ENCODE measurements at places on chromosomes 5 and 9. TPM values are rescaled to one million over a fixed set of nuclear protein-coding genes. Genes with fewer than 3 reads are reported as not detected.

IFNA21 gene
- polyA plus RNA-seq: not detected

DNA sequence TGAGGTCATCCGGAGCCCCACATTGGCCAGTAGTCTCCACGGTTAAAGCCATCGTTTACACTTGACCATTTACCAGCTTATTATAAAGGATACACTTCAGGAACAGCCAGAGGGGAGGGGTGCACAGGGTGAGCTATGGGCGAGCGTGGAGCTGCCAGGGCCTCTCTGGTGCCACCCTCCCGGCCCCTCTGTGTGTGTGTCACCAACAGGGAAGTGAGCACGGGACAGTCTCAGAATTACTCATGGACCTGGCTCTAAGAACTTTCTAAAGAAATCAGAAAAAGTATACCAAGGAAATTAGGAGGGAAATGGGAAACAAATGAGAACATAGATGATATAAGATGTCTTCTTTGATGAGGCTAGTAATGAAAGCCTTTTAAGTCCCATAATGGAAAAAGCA, 13.5 kb downstream of the WDR5 start:
- no peak for DNase-seq

DNA sequence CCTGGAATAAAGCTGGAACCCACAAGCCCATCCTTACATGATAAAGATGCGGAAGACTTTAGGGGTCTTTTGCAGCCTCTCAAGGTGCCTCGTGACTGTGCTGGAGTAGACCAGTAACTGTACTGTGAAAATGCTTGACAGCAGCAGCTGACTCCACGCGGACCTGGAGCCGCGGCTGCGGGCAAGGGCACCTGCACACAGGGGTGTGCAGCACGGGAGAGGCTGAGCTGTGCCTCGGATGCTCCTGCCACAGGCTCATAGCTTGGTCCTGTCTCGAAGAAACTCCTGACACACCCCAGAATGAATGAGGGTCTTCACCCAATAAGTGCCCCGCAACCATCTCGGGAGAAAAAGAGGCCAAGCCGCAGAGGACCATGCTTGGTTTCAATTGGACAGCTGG, 40.3 kb upstream of the CEP72 start:
- no peak for DNase-seq

DNA sequence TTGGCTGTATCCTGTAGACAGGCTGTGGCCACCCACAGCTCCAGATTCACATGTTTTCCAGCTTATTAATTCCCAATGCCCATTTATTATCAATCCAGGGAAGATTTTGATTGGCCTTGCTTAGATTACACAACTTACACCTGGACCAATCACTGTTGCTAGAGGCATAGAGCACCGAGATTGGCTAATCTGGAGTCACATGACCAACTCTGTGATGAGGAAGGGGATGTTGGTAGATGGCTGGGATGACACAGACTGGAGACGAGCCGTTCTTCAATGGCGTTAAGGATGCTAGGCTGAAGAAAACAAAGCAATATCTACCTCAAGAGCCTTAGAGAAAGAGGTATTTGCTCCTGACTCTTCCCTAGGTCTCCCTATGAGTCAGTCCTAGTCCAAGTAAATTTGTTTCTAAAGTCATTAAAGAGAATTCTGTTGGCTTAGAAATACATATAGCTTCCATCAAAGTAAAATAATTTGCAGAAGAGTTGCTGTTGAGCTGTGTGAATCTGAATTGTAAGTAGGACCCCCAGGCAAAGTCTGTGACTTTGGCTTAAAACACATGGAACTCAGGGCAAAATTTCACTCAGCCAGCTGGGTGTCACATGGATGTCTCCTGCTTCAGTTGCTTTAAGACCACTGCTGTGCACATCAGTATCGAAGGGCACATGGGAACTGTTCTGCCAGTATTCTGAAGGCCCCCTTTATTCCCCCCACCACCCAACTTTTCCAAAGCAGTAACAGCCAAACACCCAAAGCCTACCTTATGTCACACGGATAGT, 326.4 kb upstream of the KLF4 start:
- DNase-seq: no peak

SPATA31E1 gene
- polyA plus RNA-seq: not detected

- no peak for DNase-seq
These were observed 203.4 kb downstream of the MCTP1 start for GRCh38 chr5:95081500-95081960.

- no peak for DNase-seq
These were observed 591.6 kb upstream of the SGCD start for GRCh38 chr5:155735388-155735787.

GKAP1 gene
- polyA plus RNA-seq: 17.1 TPM

GRCh38 chr9:92289708-92290390, 3.6 kb downstream of the IARS1 start:
- no peak for DNase-seq

- no peak for DNase-seq
These were observed 29.4 kb downstream of the SYK start for GRCh38 chr9:90830977-90831376.

GRCh38 chr5:150904479-150905311, at the start of gene ZNF300:
ZNF300 (minus strand) TSS chr5:150904980; CDS start chr5:150903155, 1,825 bp downstream.
- peak; percentile 89 for DNase-seq

PAIP2 gene
- polyA plus RNA-seq: 196 TPM

- DNase-seq: no peak
These were observed 124.4 kb downstream of the PLK2 start for GRCh38 chr5:58335518-58335917.

- no peak for DNase-seq
These were observed 64.9 kb downstream of the SERINC5 start for GRCh38 chr5:80190960-80191359.

DNA sequence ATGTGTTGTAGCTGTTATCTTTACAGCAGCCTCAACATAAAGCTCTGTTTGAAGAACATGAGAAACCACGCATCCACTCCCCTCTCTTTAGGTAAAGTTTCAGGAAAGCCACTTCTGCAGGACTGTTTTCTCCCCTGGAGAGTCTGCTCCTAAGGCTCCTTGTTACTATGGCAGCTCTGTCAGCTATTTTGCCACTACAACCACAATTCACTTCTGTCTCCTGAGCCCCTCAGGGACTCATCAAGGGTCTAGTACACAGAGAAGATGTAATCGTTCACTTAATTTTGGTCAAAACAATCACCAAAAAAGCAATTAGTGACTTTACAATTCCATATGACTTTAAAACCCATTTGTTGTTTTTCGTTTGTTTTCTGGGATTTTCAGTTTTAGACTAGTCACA, 157.7 kb downstream of the FBN2 start:
- DNase-seq: no peak

GRCh38 chr5:67774267-67774552, 441.3 kb upstream of the PIK3R1 start:
- no peak for DNase-seq

- DNase-seq: no peak
These were observed 85.8 kb downstream of the MRPS27 start for GRCh38 chr5:72234265-72234700.

- no peak for DNase-seq
These were observed 68.0 kb downstream of the HINT1 start for GRCh38 chr5:131096774-131097710.

DNA sequence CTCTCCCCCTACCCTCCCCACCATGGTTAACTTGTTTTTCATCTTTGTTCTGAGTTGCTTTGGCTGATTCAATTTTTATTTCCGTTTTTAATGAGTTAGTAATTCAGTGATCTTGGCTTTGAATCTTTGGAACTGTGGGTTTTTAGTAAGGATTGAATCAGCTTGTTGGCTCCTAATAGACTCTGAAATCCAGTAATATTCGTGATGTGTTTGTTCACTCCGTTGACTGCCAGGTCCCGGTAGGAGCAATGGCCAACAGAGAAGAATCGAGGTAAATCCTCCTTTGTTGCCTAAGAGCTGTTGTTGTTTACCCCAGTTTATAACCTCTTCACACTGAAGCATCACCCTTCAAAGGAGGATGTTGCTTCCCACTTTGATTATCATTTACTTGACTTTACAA, 92.7 kb downstream of the PCSK1 start:
- DNase-seq: no peak

HAVCR2 gene
- 6.6 TPM for polyA plus RNA-seq

PCDH12 gene
- 15.6 TPM for polyA plus RNA-seq

DNA sequence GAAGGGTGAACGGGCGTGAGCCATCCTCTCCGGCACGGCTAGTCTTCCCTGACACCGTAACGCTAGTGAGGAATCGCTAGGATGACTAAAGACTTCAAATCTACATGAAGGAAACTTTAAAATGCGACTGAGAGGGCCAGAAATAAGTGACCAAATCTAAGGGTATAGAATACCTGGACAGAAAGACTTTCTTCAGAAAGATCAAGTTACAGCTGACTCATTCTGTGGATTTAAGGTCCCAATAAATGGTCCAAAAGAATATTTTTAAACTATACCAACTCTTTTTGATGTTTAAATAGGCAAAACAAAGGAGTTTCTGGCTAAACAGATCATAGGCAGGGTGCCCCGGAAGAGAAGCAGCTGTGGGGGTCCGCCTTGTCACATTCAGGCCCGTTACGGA, 38.9 kb upstream of the CEP72 start:
- no peak for DNase-seq

- no peak for DNase-seq
These were observed 6.6 kb upstream of the XPA start for GRCh38 chr9:97703437-97704344.

DNA sequence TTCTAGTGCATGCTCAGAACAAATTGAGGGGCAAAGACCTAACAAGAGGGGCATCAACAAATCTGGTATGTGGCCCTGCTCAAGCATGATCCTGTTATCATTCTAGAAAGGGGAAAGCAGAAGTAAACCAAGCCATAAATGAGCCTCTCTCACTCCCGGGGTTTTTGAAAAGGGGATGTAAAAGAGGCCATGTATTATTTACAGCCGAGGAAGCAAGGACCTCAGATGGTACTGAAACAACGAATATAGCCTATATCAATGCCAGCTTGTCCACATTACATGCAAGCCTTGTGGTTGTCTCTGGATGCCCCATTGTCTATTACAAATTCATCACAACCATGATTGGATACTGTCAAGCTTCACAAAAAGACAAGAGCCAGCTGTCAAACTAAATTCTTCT, 211.3 kb downstream of the DCP2 start:
- no peak for DNase-seq

MARCOL gene
- not detected for polyA plus RNA-seq

- no peak for DNase-seq
These were observed 62.3 kb downstream of the ST8SIA4 start for GRCh38 chr5:100840789-100841188.

Data from right renal pelvis (tissue), 4 donors.